Renal cortical epithelial cell (primary cell): ENCODE measurements at places on chromosomes 7 and 10.
A peak's percentile ranks its signal among the peaks of the same experiment; 100 is the strongest.

GRCh38 chr7:43760861-43761260 lies 2.4 kb downstream of the BLVRA start:
- no peak for DNase-seq

DNA sequence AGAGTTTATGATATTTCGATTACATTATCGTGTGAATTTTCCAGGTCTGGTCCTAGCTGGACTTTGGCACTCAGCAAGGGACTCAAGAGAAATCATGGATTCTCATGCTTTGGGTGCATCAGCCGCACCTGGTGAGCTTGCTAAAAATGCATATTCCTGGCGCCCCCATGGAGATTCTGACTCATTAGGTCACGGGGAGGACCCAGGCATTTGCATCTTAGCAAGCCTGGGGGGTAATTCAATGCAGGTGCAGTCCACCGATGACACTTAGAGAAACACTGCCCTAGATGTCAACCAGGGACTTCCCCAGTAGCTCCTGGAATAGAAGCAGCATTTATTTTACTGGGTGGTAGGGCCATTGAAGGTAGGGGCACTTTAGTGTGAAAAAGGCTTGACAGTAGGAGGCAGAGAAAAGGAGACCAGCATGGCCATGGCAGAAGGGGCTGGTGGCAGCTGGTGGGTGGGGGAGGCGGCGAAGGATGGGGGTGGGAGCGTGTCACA lies 29.9 kb upstream of the PDCD4 start:
- DNase-seq = no peak

- DNase-seq = peak; percentile 99
These were observed 107.3 kb downstream of the LRRN3 start for GRCh38 chr7:111198255-111198654.

- peak; percentile 63 for DNase-seq
These were observed 350.6 kb downstream of the TFEC start for GRCh38 chr7:115679976-115680375.

- DNase-seq = no peak
These were observed 80.9 kb downstream of the SGMS1 start for GRCh38 chr10:50542871-50543270.

- peak; percentile 53 for DNase-seq
These were observed 183.4 kb downstream of the SORCS3 start for GRCh38 chr10:104824380-104825006.

- DNase-seq = no peak
These were observed 626 bp upstream of the BMS1 start for GRCh38 chr10:42781893-42782445.

GRCh38 chr10:61964059-61964709 lies 62.7 kb downstream of the ARID5B start:
- no peak for DNase-seq

DNA sequence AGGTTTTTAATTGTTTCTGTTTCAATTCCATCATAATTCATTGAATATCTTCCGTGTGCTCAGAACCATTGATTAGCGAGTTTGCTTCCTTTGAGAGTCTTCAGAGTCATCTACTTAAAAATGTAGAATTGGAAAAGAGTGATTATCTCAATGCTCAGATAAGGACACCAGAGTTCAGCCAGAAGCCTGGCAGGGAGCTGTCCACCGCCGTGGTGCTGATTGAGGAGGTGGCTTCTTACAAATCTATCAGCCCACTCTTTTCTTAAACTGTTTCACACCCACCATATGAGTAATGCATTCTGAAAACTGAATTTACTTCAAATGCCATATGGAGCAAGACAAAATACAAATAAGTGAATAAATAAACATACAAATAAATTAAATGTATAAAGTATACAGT lies 79.3 kb downstream of the INSYN2A start:
- peak; percentile 40 for DNase-seq

DNA sequence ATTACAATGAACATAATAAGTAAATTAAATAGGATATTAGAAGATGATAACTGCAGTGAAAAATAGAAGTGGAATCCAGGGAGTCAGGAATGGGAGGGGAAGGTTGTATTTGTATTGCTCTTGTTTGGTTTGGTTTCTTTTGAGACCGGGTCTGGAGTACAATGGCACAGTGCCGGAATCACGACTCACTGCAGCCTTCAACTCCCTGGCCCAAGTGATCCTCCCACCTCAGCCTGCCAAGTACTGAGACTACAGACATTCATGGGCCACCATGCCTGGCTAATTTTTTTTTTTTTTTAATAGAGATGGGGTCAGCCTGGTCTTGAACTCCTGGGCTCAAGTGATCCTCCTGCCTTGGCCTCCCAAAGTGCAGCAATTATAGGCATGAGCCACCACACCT lies 59.9 kb upstream of the LRRC4 start:
- DNase-seq = no peak

DNA sequence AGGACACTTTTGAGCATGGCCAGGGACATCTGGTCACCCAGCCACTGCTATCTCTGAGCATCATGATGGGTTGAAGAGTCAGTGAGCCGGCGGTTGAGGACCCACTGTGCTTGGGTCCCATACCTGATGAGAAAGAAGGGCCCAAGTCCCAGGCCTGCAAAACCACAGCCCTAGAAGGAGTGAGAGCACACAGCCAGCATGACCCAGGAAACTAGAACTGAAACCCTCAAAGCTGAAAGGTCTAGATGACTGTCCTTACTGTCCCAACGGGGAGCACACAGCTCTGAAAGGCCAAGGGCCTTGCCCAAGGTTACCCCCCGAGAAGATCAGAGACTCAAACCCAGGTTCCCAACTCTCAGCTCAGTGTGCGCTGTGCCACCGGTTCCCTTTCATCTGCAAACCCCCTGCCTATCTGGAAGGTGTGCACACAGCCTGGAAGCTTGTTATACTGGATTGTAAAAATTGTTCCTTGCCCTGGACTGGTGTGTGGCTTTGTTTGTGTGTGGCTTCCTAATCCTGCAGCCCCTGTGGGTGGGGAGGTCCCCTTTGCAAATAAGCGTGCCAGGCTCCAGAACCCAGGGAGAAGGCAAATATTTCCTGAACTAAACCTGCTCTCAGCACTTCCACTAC lies 22.6 kb upstream of the PSAP start:
- no peak for DNase-seq

- DNase-seq = peak; percentile 74
These were observed 116.0 kb downstream of the GRK5 start for GRCh38 chr10:119323085-119324016.

DNA sequence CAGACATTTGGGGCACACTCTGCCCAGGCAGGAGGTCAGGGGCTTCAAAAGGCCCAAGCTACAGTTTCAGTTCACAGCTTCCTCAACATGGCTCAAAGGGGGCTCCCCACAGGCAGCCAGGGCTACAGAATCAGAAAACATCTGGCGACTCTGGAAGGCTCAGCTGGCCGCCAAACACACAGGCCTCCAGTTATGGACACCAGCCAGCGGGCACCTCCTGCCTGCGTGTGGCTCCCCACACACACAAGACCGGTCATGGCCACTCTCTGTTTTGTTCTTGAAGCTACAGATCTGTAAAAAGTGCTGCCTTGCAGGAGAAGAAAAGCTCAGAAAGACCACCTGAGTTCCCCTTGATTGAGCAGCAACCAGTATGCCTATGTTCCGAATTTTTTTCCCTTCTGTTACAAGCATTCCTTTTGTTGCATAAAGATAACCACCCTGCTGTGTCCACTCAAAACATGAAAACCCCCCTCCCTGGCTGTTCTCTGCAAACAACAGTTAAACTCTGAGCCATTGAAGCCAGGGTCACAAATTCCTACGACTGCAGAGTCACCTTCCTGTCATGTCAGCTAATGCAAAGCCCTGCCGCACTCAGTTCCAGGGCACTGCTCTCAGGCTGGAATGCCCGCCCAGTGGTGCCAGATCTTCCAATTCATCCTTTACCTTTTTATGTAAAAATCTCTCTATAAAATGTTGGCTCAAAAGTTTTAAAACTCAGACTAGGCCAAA lies 33.6 kb downstream of the VSTM4 start:
- DNase-seq = no peak

DNA sequence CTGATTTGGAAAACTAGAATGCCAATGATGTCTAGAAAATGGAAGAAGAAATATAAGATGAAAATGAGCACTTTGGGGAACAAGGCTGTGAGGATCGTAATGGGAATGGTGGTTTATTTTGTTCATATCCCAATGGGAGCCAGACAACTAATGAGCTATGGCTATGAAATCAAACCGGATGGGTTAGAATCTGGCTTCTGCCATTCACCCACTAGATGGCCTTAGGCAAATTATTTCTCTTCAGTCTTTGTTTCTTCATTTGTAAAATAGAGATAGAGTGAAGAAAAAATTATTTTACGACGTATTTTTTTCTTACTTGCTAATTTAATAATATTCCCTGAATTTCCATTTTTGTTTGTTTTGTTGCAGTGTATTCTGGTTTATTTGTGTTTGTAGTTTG lies 572.1 kb upstream of the IGFBP3 start:
- DNase-seq = no peak

DNA sequence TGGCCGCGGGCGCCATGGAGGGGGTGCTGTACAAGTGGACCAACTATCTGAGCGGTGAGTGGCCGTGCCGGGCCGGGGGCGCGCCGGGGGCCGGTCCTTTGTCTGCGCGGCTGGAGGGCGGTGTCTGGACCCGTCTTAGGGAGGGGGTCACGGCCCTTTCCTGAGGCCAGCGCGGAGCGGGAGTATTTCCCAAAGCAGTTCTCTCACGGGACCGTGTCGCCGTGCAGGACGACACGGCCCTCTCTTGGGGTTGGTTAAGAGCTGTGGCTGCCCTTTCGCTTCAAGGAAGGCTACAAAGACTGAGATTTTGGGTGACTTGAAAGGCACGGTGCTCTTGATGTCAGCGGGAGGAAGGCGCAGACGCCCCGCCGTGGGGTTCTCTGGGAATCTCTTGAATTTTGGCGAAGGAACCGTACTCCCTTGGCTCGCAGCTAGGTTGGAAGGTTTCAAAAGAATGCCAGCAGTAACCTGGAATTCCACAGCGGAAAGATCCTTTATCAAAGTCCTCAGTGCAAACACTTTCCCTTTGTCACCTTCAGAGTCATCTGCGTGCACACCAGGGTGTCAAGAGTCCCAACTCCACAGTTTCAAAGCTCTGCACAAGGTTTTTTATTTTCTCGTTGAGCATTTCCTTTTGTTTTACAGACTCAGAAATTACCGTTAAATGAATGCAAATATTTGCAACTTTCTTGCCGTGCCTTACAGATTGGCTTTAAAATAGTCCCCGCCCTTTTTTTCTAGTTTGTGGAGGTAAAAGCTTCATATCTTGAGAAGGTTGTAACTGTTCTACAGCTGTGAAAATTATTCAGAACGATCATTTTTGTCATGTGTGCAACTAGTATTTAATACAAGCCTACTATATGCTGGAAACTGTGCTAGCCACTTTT lies 780 bp downstream of the PLEKHA8 start:
- peak; percentile 27 for DNase-seq

GRCh38 chr10:3723766-3724165 lies 61.2 kb downstream of the KLF6 start:
- no peak for DNase-seq

GRCh38 chr7:158406364-158406763 lies 181.3 kb downstream of the PTPRN2 start:
- DNase-seq = no peak

DNA sequence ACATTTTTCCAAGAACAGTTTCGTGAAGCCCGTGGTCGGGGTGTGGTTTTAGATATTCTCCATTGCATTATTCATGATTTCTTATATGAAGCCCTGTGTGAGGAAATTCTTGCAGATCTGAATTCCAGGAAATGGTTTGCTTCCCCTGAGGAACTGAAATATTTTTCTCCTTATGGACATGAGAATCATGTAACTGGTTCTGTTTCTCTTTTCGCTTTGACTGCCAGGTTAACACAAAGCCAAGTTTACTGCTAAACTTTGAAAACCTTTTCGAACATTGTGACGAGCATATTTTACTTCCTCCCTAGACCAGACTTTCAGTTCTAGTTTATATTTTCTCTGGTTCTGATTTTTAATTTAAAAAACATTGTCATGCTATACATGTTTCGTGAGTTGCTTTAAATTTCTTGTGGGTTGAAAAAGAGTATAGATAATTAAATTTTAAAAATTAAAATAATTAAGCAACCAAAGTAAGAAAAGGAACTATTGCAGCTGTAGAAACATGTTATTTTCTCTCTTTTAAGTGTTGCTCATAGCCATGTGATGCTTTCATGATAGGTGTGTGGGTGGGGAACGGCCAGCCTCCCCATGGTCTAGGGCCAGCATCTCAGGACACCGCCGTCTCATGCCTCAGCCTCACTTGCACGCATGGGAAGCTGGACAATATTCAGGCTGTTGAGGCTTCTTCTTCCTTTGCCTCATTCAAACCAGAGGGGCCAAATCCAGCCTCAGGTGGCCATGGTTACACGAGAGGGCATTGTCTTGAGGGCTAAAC lies 97.1 kb downstream of the CREB5 start:
- DNase-seq = peak; percentile 53

DNA sequence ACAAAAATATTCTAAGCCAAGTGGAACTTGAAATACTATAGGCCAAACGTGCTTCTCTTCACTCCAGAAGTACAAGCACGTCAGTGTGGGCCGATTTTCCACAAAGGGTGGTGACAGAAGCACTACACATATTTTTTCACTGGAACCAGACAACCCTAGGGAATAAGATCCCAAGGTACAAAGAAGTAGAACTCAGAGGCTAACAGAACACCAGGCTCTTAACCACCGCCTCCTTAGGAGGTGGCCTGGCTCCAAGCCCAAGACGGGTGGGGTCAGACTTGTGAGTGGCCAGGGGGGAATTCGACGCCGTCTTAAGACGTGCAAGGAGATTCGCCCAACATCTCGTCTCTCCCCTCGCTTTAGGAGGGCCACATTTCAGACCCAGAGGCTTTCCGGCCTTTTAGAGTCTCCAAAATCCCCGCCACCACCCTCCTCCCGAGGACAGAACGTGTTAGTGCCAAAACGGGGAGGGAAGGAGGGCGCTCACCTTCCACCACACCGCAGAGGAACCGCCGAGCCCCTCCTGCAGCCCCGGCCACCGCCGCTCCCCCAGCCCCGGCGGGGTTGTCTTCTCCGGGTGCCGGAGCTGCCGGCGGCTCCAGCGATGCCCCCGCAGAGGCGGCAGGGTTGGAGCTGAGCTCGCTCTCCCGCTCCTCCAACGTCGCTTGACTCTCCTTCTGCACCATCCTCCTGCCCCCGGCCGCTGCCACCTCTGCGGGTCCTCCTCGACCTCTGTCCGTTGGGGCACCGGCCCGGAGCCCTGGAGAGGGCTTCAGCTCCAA lies 716 bp downstream of the OGA start:
- DNase-seq = peak; percentile 90

DNA sequence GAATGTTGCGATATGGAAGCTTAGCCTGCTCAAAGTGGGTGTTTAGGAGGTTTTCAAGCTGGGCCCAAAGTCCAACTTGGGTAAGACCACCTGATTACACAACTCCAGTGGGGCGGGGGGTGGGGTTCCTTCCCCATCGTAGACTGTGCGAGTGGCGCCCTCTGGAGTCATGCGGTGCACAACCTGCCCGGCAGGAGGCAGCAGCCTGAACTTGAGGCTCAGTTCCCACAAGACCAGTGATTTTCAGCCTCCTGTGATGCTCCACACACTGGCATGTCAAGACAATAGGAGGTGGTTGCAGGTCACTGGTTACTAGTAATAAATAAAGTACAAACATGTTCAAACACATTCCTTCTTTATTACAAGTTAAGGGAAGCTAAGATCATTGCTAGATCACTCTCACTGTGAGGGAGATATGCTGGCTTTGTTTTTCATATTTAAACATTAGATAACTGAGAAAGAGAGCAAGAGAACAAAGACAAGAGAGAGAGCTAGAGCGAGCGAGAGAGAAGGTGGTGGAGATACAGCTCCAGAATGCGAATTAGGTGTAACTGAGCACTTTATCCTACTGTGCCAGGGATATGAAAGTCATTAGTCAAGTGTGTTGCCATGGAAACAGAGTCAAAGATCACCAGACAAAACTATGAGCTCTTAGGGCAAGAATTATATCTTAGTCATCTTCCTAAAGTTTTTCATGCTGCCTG lies 97.4 kb upstream of the BMPER start:
- DNase-seq = peak; percentile 96
